ENCODE measurements at places on chromosomes 5 and 9.

DNA sequence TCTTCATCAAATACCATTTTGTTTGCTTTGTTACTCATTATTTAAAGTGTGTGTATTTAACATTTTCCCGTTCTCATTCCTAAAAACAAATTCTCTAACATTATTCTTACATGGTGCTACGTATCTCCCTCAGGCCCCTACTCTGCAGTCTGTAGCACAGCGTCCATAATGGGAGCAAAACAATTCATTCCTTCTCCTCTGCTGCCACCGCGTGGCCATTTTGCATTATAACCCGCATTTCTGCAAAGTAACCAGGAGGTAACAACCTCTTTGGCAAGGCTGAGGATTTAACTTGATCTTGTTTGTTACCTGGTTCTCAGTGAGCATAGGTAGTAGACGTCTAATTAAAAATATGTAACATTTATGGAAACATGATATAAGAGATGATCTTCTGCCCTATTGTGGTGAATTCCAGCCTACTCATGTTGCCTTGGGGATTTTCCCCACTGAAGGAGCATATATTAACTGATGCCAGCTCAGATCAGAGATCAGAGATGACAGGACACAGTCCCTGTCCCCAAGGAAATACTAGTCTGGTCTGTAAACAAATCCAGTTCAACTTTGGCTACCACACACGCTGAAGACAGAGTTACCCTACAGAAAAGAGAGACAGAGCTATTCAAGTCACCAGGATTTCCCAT lies 10.5 kb downstream of the OR1K1 start:
- DNase-seq: peak; percentile 76

- DNase-seq: peak; percentile 64
Observed at GRCh38 chr5:10634050-10634449, 70.2 kb downstream of the ANKRD33B start.

- peak; percentile 29 for DNase-seq
Observed at GRCh38 chr9:32589083-32589723, 16.2 kb upstream of the NDUFB6 start.

GRCh38 chr5:131426011-131426410 lies 162.2 kb downstream of the CDC42SE2 start:
- no peak for DNase-seq

DNA sequence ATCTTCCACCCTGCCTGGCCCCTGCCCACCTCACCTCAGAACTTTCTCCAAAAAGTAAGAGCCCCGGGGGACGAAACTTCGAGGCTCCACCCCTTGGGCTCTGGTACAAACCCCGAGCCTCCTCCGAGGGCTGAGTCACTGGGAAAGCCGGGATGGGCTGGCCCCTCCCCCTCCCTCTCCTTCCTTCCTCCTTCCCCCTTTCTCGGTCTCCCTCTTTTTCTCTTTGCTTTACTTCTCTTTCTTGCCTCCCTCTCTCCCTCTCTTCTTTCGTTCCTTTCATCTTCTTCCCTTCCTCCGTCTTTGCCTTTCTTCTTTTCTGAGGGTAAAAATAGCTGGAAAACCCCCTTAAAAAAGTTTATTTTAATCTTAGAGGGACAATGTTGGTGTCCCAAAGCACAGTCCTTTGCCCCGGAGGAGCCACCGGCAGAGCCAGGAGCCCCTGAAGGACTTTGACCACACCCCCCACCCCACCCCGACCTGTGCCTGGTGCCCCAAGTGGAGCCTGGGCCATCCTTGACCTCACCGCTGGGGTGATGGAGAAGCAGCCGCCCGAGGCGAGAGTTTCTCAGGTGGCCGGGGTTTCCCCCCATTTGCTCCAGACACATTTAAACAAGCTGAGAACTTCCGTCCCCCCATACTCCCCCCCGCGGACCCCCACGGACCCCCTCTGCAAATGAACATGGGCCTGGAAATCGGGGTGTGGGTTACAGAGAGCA lies 5.7 kb upstream of the NOTCH1 start:
- DNase-seq: peak; percentile 45

DNA sequence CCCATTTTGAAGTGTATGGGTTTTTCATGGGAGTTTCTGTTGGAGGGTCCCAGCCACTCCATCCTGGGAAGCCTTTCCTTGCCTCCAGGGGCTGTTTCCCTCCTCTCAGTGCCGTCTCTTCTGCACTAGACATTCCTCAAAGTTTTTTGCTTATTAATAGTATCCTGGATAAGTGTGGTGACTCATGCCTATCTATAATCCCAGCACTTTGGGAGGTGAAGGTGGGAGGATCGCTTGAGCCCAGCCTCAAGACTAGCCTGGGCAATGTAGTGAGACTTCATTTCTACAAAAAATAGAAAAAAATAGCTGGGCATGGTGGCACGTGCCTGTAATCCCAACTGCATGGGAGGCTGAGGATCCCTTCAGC lies 43.1 kb downstream of the RALGPS1 start:
- DNase-seq: no peak

DNA sequence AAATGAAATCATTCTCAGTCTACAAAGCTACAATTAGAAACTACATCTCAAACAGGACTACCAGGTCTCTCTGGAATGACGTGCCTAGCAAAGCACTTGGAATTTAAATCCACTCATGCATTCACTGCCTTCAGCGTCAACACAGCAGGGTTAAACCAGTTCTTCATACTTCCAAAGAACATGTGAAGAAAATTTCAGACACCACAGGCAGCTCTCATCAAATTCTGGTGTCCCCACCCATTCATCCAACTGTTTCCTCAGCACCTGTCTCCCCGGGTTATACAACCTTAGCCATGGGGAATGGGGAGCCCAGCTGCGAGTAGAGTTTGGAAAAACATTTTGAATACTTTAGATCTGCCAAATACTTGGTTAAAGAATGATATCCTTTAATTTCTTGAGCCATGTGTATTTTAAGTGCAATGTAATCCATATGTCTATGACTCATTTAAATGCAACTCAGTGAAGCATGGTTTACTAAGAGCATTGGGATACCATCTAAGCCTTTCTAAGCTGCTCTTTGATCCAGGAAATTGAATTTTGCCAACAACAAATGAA lies 17.5 kb downstream of the ADAM19 start:
- no peak for DNase-seq

DNA sequence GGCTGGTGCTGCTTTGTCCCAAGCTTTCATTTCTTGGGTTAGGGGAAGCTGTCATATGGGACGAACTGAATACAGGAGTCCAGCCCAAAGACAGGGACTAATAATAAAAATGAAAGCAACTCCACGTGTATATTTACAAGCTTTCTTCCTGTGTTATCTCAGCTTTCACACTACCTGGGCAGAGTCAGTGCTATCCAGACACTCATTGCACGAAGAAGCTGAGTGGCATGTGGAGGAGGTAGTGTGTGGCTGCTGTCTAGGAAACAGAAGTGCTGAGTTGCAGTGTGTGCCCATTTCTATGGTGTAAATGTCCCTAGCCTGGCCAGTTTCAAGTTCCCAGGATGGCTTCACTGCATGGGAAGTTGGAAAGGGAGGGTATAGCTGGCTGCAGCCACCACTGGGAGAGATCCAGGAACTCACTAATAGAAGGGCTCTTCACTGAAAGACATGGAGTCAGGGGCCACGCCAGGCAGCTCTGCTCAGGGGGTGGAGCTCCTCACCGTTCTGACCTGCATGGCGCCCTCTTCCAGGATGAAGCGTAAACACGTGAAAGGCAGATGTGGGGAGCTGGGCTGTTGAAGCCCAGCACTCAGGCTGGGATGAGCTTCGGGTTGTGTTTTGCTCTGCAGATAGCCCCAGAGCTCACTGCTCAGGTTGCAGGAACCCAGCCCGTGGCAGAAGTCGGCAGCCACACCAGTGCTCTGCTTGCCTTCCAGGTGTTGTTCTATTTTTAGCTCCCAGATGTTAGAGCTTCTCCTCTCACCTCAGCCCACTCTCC lies 116.9 kb downstream of the IRX2 start:
- no peak for DNase-seq

GRCh38 chr9:92721548-92721947 lies 43.1 kb downstream of the BICD2 start:
- DNase-seq: no peak

- no peak for DNase-seq
Observed at GRCh38 chr9:14560194-14560593, 133.0 kb downstream of the ZDHHC21 start.

DNA sequence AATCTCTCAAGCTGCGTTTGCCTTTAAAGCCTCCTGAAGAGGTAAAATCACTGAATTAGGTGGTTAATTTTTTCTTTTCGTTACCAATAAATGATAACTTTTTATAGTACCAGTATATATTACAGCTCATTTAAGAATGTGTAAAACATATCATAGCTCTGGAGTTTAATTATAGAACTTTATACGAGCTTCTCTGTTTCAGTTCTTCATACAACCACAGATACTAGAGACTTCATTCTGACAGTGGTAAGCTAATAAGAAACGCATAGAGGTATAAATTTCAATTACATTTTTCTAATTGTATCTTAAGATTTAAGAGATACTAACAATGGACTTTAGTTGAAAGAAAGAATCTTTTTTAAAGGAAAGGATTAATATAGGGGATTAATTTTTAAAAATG lies 73.9 kb downstream of the PBX3 start:
- no peak for DNase-seq

GRCh38 chr9:107340920-107341632 lies 58.0 kb downstream of the RAD23B start:
- DNase-seq: peak; percentile 83

- DNase-seq: no peak
Observed at GRCh38 chr9:98222885-98223691, 30.7 kb upstream of the CORO2A start.

DNA sequence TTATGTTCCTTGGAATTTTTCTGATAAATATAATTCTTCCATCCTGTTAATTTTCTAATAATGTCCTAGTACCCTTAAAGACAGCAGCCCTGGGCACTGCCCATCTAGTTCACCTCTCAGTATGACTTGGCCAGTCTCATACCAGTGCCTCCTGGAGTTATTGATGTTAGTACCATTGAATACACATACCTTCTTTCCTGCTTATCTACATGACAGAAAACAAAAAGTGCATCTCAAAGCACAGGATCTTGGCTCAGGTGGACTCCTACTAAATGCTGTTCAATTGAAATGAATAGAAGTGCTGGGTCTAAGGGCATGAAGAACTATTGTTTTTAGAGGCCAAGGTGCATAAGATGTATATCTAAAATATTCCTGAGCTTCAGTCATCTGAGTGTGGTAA lies 669.7 kb downstream of the NR2F1-AS1 start:
- DNase-seq: no peak

GRCh38 chr9:77589046-77589795 lies 58.9 kb downstream of the GNA14 start:
- no peak for DNase-seq

DNA sequence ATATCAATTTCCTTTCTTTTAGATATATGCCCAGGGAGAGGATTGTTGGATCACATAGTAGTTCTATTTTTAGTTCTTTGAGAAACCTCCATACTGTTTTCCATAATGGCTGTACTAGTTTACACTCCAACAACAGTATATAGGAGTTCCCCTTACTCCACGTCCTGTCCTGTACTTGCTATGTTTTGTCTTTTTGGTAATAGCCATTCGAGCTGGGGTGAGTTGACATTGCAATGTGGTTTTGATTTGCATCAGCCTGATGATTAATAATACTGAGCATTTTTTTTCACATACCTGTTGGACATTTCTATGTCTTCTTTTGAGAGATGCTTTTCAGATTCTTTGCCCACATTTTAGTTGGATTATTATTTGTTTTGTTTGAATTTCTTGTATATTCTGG lies 445.9 kb downstream of the NTRK2 start:
- DNase-seq: no peak

- no peak for DNase-seq
Observed at GRCh38 chr5:285991-286557, 14.6 kb downstream of the PDCD6 start.

DNA sequence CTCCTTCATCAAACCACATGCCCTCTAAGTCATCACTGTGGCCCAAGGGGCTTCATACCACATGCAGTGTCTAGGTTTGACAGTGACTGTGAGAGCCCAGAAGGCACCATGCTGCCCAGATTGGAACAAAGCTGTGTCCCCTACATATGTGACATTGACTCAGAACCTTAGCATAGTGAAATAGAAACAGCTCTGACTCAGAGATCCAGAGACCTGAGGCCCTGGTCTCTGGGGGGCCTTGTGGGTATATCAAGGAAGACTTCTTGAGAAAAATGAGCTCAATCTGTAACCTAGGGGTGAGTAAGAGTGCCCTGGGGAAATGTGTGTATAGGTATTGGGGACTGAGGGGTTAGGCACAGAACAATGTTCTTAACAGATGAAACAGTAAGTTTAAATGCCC lies 7.1 kb upstream of the ENTREP1 start:
- DNase-seq: no peak

- no peak for DNase-seq
Observed at GRCh38 chr9:113798062-113799030, 77.8 kb upstream of the ZNF618 start.

GRCh38 chr9:31759703-31760102 lies 624.7 kb upstream of the ACO1 start:
- DNase-seq: no peak

DNA sequence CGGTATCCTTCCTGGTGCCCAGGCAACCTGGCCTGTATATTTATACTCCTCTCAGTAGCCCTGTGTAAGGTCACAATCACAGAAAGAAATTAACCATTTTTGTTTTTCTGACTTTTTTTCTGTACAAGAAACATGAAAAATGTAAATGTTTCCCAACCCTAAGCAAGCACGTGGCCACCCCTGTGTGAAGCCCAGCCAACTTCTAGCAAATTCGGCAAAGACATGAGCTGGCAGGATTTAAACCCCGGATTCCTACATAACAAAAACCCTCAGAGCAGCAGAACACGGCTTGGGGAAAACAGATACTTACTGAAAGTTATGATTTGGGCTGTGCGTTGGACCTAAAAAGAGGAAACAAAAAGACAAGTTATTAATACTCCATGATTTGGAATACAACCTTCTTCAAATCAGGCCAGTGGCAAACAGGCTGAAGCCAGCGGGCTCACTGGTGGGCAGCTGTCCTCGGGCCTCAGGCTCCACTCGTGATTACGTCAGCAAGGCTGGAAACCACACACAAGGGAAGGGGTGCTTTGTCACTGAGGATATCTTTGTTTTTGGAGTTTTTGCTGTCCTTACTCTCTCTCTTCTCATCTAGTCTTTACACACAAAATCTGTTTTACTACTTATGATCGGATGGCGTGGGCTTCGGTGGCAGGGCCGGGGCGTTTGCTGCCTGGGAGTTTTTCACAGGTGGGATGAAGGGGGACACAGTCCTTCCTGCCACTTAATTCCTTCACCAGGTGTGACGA lies 194.1 kb downstream of the ROR2 start:
- no peak for DNase-seq

GRCh38 chr5:169988947-169989346 lies 8.7 kb upstream of the INSYN2B start:
- DNase-seq: no peak

DNA sequence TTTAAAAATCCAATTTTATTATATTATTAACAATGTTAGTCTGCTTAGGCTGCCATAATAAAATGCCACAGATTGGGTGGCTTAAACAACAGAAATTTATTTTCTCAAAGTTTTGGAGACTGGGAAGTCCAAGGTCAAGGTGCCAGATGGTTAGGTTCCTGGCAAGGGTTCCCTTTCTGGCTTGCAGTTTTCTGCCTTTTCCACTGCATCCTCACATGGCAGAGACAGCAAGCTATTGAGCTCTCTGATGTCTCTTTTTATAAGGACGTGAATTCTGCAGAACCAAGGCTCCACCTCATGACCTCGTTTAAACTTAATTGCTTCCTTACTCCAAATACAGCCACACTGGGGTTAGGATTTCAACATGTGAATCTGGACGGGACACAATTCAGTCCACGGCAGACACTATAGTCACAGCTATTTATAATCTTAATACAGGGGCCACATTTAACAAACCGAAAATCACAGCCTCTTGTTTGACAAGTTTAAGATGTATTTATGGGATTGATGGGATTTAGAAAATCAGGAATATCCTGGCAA lies 174.9 kb upstream of the PUM3 start:
- DNase-seq: no peak

Data from germinal center (tissue), 1 donor.